ENCODE measurements at places on chromosomes 7 and 10.

GRCh38 chr10:30819341-30820181, 190.0 kb upstream of the LYZL2 start:
- DNase-seq: no peak

- DNase-seq: no peak
These were observed 211.1 kb downstream of the MGMT start for GRCh38 chr10:129678186-129678585.

DNA sequence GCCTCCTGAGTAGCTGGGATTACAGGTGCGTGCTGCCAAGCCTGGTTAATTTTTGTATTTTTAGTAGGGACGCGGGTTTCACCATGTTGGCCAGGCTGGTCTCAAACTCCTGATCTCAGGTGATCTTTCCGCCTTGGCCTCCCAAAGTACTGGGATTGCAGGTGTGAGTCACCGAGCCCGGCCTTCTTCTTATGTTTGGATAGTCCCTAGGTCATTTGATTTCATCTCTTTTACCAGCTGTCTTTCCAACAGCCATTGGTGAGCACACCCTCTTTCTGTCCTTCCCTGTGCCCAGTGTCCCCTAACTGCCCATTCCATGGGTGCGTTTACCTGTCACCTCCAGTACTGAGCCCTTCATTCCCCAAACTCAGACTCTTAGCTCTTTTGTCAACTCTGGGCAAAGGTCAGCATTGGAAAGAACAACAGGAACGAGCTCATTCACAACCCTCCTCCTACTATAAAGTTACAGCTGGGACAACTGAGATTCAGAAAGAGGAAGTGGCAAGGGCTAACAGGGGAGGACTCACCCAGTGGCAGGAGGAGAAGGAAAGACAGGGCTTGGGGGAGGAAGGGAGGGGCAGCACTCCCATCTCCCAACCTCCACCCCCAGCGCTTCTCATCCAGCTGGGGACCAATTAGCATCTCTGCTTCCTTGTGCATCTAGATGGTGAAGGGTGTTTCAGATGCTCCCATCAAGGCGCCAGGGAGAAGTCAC, 5.6 kb downstream of the SSC4D start:
- DNase-seq: no peak

DNA sequence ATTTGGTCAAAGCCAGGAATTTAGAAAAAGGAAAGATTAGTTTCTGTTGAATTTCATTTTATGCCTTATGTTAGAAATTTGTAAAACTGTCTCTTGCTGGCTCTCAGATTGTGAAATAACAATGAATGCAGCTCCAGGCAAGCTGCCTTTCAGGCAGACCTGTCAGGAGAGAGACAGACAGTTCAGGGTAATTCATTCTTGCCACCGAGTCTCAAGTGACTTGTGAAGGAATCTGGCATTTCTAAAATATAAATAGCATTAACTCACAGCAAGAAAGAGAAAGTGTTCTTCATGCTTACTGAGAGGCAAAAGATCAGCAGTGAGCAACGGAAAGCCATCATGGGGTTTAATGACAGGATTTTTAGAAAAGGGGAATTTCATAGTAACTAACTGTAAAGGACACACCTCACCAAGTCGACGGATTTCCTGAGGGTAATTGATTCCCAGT, 442.3 kb upstream of the AKR1E2 start:
- DNase-seq: no peak

- DNase-seq: no peak
These were observed 26.0 kb upstream of the GLI3 start for GRCh38 chr7:42262964-42263363.

DNA sequence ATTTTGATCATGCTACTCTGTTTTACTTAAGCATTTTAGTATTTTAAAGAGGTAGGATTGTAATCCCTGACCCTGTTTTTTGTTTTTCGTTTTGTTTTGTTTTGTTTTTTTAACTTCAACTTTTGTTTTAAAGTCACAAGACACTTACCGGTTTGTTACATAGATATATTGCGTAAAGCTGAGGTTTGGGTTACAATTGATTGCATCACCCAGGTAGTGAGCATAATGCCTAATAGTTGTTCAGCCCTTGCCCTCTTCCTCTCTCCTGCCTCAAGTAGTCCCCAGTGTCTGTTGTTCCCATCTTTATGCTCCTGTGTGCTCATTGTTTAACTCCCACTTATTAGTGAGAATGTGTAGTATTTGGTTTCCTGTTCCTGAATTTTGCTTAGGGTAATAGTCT, 93.1 kb upstream of the TEX47 start:
- no peak for DNase-seq

DNA sequence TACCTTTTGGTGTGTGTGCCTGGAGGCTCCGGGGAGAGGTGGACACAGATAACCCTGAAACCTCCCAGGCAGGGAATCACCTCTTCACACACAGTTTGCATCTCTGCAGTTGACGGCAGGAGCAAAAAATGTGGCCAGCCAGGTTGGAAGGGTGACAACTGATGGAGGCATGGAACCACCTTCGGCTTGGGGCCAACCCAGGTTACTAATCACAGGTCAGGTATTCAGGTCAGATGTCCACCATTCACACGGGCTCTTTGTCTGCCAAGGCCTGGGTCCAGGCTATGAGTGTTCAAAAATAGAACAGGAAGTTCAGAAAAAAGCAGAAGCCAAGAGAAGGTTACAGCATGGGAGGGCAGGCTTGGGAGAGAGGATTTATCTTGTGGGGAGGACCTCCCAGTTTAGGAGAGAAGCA, 137.2 kb upstream of the EFCAB10 start:
- DNase-seq: no peak

GRCh38 chr7:95395755-95396135, 430 bp downstream of the PON3 start:
- DNase-seq: no peak

DNA sequence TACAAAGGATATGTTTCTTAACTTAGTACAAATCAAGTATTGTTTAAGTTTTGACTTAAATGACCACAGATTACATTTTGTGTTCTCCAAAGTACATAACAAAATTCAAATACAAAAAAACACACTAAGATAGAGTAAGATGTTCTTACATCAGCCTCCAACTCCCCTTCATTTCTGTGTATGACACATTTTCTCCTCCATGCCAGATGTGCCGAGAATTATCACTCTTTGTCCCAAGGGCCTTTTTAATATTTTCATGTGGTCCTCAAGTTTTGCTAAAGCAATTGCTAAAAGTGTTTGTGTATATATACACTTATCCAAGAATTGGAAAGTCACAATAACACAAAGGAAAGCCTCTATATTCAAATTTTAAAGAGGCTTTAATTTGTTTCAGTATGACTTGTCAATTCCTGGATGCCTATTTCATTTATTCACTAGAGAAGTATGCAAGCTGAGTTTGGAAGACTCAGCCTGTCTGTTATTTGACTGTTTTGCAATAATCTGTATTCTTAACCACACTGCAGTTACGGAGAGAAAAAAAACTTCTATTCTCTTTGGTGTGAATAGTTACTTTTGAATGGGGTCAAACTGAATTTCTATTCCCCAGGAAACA, 586.4 kb upstream of the SEMA3D start:
- DNase-seq: no peak

- DNase-seq: no peak
These were observed 586.3 kb upstream of the ANKRD30A start for GRCh38 chr10:36538953-36539586.

GRCh38 chr10:96860631-96861277, 28.7 kb downstream of the LCOR start:
- DNase-seq: no peak

DNA sequence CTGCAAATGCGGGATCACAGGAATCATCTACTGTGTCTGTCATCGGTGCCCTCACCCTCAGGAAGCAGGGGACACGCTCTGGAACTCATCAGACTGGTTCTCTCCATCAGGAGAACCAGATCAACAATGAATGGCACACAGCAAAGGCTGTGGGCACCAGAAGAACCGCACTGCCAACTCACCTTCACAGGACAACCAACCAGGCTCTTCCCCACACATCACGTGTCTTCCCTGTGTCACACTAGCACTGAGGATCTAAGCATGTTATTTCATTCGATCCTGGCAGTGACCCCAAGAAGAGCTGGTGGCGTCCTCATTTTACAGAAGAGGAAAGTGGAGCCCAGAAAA, 106.1 kb downstream of the TNS3 start:
- no peak for DNase-seq

DNA sequence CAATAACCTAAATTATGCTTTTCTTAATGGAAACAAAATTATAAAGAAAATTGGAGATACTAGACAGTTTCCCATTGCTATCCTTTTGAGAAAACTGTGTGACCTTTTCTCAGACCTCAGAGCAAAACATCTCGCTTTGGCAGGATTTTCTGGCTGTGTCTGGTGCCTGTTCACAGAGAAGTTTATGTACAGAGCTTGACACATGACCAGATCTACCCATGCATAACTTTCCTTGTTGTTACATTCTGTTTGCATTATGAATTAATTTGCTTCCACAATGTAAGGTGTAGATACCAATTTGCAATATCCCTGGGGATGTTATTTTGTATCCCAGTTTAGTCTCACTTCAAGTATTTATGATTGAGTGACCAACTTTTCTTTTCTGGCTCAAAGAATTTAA, 565.0 kb downstream of the XPNPEP1 start:
- no peak for DNase-seq

DNA sequence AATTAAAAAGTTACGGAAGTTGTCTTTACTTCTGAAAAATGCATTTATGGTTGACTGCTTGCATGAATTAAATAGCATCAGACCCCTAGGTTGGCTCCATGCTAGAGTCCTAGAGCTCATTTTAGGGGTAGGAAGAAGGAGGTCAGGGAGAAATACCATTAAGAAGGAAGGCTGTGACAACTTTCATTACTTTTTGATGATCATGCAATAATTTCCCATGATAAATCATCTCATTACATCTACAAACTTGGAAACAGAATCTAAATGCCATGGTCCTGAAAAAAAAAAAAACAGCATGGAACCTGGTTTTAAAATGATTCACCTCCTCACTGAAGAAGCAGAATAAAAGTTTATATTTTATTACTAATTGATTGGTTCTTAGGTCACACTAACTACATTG, 20.3 kb upstream of the PLXNA4 start:
- DNase-seq: no peak

DNA sequence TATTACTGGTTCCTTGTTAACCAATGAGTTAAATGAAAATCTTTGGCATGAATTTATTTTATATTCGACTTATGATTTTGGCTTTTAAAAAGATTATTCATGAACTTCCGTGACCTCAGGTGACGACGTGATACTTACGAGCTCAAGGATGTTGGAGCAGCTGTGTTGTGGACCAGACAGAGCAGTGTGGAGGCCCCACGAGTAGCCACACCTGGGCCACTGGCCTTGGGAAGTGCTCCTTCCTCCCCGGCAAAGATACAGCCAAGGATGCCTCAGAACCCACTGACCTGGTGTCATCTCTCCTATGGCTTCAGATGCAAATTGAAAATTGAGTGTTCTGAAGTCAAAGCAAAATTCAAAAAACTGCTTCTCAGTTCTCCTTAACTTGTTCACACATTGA, 147.5 kb upstream of the PPP2R2D start:
- no peak for DNase-seq

- DNase-seq: no peak
These were observed 8.4 kb upstream of the SCART1 start for GRCh38 chr10:133445268-133445732.

DNA sequence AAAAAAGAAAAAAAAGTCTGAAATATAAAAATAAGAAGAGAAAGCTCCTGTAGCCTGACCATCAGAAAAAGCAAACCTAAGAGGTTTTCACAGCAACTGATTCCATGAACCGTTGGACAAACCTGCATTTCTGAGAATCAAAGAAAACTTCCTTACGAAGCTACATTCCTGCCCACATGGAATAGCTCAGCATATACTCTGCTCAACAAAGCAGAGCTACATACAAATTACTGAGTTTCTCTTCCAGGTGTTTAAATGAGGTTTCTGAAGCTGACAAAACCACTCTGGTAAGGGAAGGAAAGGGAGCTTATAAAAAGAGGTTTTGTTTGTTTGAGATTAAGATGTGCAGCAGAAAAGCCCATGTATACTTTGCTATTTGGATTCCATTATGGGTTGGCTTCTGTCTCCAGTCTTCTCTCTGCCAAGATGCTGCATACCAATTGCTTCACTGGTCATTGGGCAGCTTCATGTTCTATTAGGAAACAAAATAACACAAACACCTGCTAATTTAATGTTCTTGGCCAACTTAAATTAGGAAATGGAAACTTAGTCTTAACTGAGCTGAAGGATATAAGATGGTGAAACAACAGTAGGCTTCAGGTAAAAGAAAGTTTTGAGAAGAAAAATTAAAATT, 314.1 kb downstream of the LRRTM3 start:
- no peak for DNase-seq

DNA sequence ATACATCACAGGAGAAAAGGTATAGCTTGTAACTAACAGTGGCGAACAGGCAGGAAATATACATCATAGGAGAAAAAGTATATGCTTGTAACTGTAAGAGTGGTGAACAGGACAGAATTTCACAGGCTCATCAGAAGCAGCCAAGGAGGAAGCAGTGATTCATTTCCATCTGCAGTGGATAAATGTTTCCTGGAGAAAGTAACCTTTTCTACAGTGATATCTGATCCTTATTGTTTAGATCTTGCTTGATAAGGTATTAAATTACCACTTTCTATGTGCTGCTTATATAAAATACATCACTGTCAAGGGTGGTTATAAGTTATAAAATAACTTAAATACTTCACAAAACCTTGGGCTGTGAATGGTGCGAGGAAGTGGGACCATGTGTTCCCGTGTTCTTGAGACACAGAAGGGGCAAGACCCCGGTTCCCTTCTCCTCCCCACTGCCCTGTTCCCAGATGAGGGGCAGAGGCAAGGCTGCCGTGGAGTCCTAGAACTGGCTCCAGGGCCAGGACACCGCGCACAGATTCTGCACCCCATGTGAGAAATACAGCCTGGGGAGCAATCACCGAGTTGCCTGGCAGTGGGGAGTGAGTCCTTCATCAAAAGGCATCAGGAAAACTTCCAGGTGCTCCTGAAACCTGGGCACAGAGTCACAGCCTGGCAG, 135.2 kb downstream of the DIP2C start:
- no peak for DNase-seq

DNA sequence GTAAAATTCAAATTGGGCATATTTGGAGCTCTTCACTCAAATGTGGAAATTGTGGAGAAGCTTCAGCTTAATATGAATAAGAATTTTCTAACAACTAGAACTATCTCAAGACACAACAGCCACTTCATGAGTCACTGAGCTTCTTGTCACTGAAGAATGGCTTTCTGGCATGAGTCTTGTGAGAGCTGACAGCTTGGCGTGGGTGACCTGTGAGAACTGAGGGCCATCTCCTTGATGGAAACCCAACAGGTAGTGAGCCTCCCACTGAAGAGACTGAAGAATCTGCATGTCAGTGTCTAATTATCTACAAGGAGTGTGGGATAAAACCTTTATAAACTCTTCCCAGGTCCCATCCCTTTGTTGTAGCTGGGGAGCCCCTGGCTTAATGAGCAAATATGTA, 66.0 kb downstream of the CLEC2L start:
- no peak for DNase-seq

- DNase-seq: no peak
These were observed 33.5 kb downstream of the KCNMA1 start for GRCh38 chr10:77604063-77604462.

GRCh38 chr10:11678074-11678793, 63.9 kb upstream of the ECHDC3 start:
- no peak for DNase-seq

GRCh38 chr7:145784809-145785780, 331.5 kb upstream of the CNTNAP2 start:
- no peak for DNase-seq
